ENCODE measurements at places on chromosomes 13 and 19.

DNA sequence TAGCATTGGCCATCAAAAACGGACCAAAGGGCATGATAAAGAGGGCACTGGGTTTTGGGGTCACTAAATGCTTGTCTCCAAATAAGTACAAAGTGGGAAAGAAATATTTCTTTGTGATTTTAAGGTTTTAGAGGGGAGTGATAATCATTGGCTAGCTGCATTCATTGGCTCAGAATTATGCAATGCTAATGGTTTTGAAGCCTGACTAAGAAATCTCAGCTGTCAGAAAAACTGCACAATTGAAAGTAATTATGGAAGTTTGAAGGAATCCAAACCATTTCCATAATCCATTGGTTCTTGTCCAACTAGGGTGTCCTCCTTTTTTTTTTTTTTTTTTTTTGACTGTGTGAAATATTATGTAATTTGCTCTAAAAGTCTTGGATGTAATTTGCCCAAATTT is 88.2 kb upstream of the ARGLU1 start:
- no peak for DNase-seq

DNA sequence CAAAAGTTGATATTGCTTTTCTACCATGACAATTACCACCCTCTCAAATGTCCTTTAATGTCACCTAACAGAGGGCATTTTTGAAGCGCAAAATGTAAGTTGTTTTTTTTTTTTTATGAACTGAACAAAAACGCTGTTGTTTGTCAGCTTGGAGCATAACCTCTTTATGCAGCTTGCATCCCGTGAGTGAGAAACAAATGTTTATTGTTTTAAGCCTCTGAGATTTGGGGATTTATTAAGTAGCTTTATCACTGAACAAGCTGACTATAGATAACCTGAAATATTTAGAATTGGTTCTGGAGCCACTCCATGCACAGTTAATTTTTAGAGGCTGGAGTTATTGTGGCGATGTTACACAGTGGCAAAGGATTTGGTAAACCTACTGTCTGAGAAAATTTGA is 80.1 kb upstream of the ATXN8OS start:
- DNase-seq: no peak

GRCh38 chr13:46340011-46340410 is 47.0 kb downstream of the RUBCNL start:
- no peak for DNase-seq

DNA sequence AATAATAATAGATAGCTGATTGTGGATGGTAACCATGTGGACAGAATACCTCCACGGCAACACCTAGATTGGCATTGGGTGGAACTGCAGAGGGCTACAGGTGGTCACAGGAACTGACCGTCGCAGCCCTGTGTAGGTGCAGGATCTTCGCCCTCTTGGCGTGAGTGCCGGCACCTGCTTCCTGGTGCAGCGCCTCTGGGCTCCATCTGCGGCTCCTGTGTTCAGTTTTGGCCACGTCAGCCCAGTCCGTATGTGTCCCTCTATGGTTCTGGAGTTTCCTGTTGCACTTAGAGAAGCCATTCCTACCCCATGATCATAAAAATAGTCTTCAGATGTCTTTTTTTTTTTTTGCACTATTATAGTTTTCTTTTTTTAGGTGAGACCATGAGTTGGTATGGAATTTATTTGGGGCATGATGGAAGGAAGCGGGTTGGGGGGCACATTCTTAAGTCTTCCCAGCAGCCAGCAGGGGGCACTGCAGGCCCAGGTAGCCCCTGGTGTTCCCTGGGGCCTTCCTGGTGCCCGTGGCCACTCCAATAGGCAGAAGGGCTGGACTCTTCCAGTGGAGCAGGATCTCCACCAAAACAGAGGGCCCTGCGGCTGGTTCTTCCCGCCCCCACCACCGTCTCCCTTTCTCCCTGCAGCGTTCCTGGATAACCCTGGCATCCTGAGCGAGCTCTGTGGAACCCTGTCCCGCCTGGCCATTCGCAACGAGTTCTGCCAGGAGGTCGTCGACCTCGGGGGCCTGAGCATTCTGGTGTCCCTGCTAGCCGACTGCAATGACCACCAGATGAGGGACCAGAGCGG is 10.1 kb upstream of the SLC25A42 start:
- no peak for DNase-seq

- no peak for DNase-seq
Measured at GRCh38 chr19:16922949-16923348, 34.1 kb downstream of the F2RL3 start.

- no peak for DNase-seq
Measured at GRCh38 chr13:95533545-95534160, 18.9 kb upstream of the CLDN10 start.

- DNase-seq: no peak
Measured at GRCh38 chr19:460877-461720, at the start of gene SHC2. SHC2 (minus strand) TSS chr19:461033; CDS start chr19:460996, 37 bp downstream.

GRCh38 chr13:32824675-32825074 is 191.5 kb upstream of the KL start:
- peak; percentile 81 for DNase-seq

DNA sequence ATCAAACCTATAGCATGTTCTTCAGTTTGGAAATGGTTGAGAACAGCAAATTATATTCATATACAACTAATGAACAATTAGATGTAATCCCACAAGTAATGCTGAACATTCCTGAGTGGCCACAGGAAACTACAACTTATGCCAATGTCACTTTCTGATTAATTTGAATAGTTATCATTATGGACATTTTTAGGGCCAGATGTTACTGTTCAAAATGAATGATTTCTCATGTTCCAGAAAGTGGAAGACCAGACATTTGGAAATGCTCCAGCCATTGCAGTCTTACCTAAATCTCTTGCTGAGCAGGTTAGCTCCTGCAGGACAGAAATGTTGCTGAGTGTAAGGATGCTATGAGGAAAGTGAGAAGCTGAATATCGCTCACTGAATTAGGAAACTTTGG is 819.8 kb downstream of the PCDH9 start:
- no peak for DNase-seq

GRCh38 chr13:99617474-99618255 is 116.4 kb downstream of the TM9SF2 start:
- no peak for DNase-seq

GRCh38 chr13:25963674-25964073 is 88.1 kb downstream of the SHISA2 start:
- no peak for DNase-seq

- DNase-seq: no peak
Measured at GRCh38 chr19:18310118-18310909, 12.6 kb downstream of the LSM4 start.
